NCI-H69 (cell line): ENCODE measurements at places on chromosomes 11 and 22.
A peak's percentile ranks its signal among the peaks of the same experiment; 100 is the strongest.

- no peak for DNase-seq
Measured at GRCh38 chr11:115776916-115777315, 272.7 kb upstream of the CADM1 start.

DNA sequence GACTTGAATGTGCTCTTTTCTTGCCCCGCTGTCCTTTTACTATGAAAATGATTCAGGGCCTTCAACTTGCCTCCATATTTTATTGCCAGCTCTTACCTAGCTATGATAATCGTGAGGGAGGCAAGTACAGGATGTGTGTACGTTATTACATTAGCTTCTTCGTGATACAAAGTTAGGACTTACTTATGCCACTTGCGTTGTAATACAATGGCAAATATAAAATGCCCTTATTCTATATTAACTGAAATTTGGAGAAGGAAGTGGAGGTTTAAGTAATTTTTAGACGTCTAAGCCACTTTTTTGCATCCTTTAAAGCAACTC is 10.8 kb upstream of the CCT8L2 start:
- DNase-seq = no peak

- no peak for DNase-seq
Measured at GRCh38 chr11:26651916-26652315, 69.9 kb downstream of the SLC5A12 start.

GRCh38 chr11:394034-394857 is at the start of gene PKP3:
Gene PKP3 (plus strand): TSS chr11:394209. CDS start chr11:394293, 84 bp downstream.
- DNase-seq = no peak

DNA sequence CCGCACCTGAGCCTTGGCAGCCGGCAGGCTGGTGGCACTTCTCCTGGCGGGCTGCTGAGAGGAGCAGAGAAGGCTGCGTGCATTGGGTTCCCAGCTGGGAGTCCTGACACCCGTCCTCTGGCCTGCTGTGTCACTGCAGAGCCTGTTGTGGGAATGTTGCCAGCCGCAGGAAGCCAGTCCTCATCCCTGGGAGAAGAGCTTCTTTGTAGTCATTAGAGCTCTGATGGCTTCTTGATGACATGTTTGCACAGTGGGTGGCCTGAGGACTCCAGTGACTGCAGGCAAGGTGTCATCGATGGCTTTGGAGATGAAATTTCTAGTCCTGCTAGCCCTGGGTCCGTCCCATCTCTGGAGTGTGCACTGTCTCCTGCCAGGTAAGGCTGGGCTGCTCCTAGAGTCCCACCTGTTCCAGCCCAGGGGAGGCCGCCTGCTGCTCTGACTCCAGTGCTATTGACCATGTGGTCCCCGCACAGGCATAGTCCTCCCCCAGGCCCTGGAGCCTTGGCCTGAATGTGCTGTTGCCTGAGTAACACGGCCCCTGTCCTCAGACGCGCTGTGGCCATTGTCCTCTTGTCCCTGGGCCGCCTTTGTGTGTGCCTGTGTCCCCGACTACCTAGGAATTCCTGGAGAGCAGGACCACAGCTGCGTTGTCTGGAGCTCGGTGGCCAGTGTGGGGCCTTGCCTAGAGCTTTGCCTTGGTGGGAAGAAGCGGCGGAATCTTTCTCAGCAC is 129.2 kb downstream of the CACNA1I start:
- peak; percentile 44 for DNase-seq

- DNase-seq = no peak
Measured at GRCh38 chr11:110720431-110721275, 8.4 kb upstream of the ARHGAP20 start.

- DNase-seq = peak; percentile 90
Measured at GRCh38 chr11:30346068-30346688, 23.3 kb downstream of the ARL14EP start.

GRCh38 chr22:37059876-37060449 is 8.4 kb downstream of the KCTD17 start:
- no peak for DNase-seq

DNA sequence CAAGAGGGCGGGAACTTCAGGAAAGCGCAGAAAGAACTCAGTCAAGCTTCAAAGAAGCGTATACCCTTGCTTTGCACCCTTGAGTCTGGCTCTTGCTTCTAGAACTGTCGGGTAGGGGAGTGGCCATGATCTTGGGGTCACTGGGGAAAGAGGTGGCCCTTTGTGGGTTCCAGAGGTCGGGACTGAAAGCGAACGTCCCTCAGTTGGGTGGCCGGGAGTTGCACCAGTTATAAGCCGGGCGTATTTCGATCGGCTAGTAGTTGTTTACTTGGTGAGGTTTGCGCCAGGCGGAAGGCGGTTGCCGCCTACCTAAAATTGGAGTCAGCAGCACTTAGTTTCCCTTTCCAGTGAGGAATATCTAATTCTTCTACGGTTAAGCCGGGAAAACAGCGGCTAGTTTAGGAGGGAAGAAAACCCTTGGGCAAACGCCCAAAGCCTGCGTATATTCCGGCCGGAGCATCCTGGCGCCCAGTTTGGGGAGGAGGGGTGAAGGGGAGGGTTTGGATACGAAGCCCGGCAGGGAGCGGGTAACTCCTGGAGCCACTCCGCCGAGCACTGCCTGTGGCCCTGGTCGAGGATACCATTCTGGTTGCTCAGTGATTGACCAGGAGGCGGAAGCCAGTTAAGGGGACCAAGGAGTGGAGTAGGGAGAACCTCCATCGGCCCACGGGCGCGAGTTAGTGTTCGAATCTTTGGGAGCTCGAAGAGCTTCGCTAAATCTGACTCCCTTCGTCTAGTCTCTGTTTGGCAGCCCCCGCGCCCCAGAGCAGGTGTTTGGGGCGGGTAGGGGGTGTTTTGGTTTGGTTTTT is 807 bp upstream of the WT1 start:
- no peak for DNase-seq

DNA sequence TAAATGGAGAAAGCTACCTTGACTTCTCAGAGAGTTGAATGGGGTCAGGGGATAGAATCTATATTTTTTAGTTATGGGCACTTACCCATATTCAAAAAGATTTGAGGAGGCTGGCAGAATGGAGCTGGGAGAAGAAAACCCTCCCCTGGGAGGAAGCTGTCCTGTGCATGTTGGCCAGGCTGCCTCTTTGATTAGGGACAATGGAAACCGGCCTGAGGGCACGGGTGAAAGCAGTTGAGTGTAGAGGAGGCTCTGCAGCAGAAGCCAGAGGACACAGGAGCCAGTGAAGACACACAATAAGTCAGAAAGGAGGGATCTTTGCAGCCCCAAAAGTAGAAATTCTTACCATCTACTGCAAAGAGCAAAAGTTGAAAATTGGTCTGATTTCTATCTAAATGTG is 66.6 kb upstream of the B3GAT1 start:
- DNase-seq = no peak
